ENCODE measurements at places on chromosomes 2 and 18.

GRCh38 chr2:145226901-145227300 lies 707.0 kb upstream of the ZEB2 start:
- DNase-seq = no peak

- DNase-seq = no peak
These were observed 223.1 kb upstream of the ACVR2A start for GRCh38 chr2:147621656-147622197.

DNA sequence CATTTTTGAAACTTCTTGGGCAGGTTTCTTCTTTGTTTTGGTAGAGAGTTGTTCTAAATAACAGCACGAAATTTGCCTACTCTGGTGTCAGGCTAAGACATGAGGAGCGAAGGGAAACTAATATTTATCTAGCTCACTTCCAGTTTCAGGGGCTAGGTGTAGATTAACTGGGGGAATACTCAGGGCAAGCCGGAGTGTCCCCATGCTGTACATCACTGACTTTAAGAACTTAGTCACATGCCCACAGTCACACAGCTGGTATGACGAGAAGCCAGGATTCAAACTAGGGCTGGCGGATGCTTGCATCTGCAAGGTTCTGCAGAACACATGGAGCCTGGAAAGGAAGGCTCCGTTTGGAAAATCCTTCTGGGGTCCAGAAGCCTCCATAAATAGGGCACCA lies 133.3 kb downstream of the ALPK2 start:
- no peak for DNase-seq

DNA sequence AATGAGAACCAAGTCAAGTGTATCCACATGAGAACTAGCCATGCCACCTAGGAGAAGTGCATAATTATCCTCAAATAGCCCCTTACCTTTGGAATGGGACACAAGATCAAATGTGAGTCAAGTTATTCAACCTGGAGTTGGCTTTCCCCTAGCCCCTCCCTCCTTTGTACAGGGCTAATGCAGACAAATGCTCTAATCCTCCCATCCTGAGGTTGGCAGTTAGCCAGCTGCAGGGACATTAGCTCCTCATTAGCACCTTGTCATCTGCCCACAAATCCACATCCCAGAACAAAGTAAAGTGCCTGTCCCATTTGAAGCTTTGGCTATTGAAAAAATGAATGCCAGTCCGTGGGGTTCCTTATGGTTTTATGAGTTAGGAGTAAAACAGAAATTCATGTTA lies 294.1 kb upstream of the FANCL start:
- DNase-seq = no peak

GRCh38 chr2:204680576-204680975 lies 135.3 kb downstream of the PARD3B start:
- no peak for DNase-seq

- DNase-seq = no peak
These were observed 365.3 kb downstream of the TDRD15 start for GRCh38 chr2:21489080-21489479.

DNA sequence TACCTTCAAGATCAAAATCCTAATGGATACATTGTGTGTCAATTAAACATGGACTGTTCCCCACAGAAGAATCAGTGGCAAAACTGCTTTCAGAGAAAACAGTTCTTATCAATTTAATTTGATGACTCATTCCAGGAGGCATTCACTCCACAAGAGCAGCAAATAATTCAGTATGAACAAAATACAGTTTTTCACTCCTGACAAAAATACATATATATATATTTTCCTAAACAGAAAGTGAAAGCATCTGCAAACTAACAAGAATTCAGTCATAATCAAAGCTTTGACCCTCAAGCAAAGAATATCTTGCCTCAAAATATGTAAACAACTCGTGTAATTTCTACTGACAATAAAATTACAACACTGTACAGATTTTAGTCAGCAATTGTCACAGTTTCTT lies 685.1 kb upstream of the SLC8A1 start:
- no peak for DNase-seq

- no peak for DNase-seq
These were observed 56.2 kb downstream of the ARHGEF33 start for GRCh38 chr2:38945911-38946310.

GRCh38 chr2:154700136-154700535 lies 1.6 kb downstream of the KCNJ3 start:
- no peak for DNase-seq

DNA sequence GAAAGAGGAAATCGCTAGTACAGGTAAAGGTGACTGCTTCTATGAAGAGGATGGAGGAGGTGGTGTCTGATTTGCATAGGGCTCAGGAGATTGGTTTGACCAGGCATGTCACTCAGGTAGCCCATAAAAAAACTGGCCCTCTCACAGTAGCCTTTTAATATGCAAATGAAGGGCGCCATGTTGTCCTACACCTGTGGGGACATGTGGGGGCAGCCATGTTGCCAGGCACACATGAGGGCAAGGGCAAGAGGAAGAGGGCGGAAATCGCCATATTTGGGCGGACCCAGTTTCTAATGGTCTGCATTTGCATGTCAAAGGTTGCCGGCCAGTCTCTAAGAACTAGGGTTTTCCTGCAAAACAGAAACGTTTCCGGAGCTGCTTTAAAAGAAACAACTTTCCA lies 1330.6 kb downstream of the DSC3 start:
- DNase-seq = no peak

DNA sequence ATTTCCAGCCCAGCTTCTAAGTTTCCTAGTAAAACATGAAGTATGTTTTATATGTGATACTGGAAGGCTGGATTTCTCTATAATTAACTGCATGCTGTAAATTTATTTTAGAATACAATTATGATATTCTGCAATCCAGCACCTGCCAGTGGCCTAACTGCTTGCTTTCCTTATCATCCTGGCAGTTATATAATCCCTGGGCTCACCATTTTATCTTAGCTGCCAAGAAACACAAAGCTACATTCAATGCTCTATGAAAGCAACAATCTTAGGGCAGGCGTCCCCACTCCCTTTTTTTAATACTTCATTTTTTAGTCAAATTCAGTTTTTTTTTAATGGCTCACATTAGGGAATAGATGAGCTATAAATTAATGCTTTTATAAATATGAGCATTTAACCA lies 38.4 kb upstream of the UBXN4 start:
- no peak for DNase-seq

DNA sequence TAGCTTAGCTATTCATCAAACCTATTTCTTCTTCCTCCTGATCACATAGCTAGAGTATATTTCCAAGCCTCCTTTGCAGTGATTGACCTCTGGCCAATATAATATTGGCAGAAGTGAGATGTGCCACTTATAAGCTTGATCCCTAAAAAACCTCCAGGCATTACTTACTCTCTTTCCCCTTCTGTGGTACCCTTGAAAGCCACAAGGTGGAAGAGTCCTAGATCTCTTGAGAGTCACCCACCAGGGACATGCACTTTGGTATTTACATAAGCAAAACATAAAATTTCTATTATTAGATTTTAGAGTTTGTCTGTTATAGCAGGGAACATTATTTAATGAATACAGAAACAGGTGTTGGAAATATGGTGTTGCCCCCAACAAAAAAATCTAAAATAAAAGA lies 112.0 kb downstream of the EXOC6B start:
- no peak for DNase-seq

GRCh38 chr18:50700245-50701165 lies 119.3 kb downstream of the MRO start:
- DNase-seq = no peak

GRCh38 chr2:238573065-238573778 lies 146.5 kb downstream of the ASB1 start:
- DNase-seq = no peak

DNA sequence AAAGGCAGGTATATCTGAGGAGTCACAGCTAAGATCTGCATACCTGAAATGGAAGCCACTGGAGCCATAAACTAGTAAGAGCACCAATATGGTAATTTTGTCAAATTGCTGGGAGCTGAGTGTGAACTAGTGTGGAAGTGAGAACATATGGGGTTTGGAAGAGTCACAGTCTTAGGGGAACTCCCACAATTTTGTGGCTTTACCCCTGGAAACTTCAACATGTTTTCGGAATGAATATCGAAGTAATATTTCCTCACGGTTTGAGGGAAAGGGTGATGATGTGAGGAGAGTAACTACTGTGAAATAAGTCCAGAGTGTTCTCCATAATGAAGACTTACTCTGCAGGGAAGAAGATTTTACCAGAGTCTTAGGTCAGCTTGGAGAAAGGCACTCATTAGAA lies 565.9 kb downstream of the RIT2 start:
- no peak for DNase-seq

DNA sequence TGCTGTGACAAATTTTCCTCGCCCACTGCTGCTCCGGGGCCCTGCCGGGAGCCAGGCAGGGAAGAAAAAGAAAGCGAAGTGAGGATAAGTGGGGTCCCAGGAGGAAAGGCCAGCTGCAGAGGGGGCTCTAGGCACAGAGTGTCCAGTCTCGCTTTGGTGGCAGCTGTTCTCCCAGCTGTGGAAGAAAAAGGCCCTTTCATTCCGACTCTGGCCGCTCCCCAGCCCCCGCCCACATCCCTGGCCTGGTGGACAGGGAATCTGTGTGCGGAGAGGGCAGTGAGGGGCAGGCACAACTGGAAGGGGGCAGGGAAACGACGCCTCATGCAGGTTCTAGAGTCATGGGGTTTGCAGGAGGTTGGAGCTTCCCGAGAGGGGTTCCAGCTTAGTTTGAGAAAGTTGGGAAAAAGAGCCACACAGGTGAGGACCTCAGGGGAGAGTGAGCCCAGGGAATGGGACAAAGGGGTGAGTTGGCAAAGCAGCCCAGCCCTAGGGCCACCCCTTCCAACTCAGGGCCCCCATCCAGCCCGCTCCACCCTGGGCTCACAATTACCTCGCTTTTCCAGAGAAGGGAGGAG lies 1.8 kb downstream of the RTKN start:
- peak; percentile 59 for DNase-seq

DNA sequence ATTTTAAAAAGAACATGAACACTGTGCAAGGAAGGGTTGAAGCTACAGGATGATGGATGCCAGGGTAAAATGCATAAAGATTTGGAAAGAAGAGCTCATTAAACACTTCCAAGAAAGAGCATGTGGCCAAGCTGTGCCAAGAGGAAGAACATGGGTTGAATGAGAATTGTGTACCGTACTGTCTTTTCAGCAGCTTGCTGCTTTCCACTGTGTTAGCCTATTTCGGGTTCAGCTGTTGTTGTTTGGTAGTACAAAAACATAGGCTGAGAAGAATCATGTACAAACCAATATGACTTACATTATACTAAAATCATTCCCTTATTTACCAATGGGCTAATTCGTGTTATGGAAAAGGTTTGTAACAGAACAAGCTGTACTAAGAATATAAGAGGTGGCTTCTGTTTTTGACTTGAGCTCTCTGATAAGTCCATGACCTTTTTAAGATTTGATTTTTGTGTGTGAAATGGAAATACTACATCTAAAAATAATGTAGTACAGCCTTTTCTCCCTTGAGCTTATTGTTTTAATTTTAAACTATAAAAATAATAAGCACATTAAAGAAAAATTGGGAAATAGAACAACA lies 188.3 kb upstream of the STON1 start:
- no peak for DNase-seq

- no peak for DNase-seq
These were observed 57.8 kb upstream of the MMADHC start for GRCh38 chr2:149645391-149645790.

GRCh38 chr2:40344364-40344763 lies 107.5 kb downstream of the SLC8A1 start:
- DNase-seq = no peak

- DNase-seq = no peak
These were observed 202.2 kb upstream of the ST6GAL2 start for GRCh38 chr2:107088156-107088555.

DNA sequence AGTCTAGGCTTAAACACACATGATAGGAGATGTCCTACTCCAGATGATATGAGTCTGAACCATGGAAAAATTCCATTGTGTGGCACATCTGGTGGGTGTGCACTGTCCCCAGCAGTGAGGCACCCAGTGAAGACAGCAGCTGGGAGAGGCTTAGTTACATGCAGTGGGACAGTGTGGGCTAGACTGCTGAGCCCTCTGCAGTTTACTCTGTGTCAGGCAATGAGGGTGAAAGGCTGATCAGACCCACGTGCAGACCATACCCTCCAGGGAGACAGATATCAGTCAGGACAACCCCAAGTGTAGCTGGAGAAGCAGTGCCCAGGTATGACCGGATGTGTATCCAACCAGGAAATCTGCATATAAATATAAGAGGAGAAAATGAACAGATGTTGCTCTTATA lies 13.4 kb downstream of the IL37 start:
- DNase-seq = no peak

GRCh38 chr2:28986429-28986828 lies 5.3 kb downstream of the TOGARAM2 start:
- no peak for DNase-seq

DNA sequence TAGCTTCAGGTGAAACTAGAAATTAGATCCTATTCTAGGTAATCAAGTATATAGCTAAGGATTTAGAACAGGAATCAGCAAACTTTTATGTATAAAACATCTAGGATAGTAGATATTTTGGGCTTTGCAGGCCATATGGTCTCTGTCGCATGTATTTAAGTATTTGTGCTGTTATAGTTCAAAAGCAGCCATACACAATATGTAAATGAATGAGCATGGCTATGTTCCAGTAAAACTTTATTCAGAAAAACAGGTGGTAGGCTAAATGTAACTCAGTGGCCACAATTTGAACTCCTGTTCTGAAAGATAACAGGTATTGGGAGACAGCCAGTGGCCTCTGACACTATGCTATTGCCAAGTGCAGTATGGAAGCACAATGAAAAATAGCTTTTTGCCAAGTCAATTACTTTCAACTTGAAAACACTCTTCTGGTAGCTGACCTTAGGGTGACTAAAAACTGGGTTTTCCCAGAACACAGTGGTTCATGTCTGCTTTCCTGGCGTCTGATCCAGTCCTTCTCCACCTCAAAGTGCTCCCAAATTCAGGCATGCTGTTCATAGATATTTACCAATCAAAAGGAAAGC lies 304.7 kb upstream of the SYT4 start:
- DNase-seq = no peak

DNA sequence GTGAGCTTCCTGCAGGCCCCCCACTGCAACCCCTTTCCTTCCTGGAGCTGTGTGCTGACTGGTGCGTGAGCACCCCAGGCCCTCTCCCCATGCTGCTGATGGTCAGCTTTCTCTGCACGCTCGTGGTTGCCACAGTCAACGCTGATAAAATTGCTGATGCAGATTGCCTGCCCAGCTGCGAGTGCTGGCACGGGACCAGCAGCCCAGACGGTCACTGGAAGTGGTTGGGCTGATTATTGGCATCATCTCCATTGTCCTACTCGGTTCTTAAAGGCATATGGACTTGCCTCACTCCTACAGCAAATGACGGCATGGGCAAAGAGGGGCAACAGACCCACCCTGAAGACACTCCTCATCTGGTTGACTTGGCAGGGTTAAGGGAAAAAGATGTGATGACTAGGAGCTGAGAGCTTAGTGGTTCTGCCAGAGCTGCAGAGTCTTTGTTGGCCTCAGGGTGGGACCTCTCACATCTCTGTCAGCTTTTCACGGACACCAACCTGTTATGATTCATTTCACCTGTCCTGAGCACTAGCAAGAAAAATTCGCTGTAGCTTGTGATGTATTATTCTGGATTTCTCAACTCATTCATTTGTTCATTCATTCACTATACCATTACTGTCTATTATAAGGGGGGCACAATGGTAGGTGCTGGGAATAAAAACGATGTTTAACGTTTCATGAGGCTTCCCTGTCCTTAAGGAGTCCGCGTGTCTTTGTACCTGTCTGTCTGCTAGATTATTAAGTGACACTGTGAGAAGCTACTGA lies 38.4 kb downstream of the PAX8 start:
- no peak for DNase-seq

- no peak for DNase-seq
These were observed 261.7 kb upstream of the SLC39A10 start for GRCh38 chr2:195395362-195395761.

GRCh38 chr2:100960688-100961087 lies 41.4 kb upstream of the RPL31 start:
- DNase-seq = no peak
